Sciatic nerve (tissue), 2 donors: ENCODE measurements at places on chromosomes 12 and 14. TPM values are rescaled to one million over a fixed set of nuclear protein-coding genes. Genes with fewer than 3 reads are reported as not detected.

DNA sequence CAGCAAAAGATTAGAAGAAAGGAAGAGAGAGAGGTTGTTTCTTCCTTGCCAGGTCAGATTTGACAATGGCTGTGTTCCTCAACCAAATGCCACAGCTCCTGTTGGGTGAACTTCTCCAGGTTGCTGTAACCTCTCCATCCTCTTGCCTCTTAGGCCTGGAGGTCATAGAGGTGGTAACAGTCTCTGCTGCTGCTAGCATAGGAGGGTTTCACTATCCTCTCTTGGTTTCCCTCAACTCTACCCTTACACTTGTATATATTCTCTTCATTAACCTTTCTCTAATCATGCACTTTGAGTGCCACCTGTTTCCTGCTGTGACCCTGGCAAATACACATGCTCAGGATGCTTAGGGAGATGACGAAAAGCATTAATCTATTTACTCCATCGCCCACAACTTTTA lies 67.7 kb upstream of the HIF1A start:
- DNase-seq = no peak

DNA sequence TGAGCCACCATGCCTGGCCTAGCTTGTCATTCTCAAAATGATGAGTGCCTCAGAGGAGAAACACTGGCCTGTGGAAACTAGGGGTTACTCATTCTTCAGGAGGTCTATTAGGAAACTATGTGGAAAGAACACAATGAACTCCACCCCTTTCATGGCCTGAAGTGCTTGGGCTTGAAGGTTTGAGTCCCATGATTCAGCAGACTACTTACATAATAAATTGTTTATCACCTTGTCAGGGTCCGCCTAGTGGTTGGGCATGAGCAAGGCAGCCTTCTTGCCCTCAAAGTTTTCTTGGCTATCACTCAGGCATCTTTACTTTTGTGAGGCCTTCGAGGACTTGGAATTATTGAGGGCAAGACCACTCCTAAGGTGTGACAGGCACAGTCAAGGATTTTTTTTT lies 251.2 kb downstream of the ACSS3 start:
- DNase-seq = no peak

DNA sequence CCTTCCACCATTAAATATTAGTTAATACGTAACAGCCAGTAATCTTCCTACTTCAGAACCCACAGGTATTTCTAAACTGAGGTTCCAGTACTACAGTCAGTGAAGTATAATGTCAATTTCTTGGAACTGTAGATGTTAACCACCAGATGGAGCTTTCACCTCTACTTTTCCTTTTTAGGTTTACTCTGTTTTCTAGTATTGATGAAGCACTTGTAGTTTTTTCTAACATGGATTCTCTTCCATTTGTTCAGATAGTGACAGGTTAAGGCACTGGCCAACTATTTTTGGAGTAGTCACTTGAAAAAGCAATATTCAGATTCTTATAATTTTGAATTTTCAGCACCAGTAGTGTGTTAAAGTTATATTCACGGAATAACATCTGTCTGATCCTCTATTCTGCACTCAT lies 4.6 kb upstream of the SEC23A start:
- no peak for DNase-seq

DNA sequence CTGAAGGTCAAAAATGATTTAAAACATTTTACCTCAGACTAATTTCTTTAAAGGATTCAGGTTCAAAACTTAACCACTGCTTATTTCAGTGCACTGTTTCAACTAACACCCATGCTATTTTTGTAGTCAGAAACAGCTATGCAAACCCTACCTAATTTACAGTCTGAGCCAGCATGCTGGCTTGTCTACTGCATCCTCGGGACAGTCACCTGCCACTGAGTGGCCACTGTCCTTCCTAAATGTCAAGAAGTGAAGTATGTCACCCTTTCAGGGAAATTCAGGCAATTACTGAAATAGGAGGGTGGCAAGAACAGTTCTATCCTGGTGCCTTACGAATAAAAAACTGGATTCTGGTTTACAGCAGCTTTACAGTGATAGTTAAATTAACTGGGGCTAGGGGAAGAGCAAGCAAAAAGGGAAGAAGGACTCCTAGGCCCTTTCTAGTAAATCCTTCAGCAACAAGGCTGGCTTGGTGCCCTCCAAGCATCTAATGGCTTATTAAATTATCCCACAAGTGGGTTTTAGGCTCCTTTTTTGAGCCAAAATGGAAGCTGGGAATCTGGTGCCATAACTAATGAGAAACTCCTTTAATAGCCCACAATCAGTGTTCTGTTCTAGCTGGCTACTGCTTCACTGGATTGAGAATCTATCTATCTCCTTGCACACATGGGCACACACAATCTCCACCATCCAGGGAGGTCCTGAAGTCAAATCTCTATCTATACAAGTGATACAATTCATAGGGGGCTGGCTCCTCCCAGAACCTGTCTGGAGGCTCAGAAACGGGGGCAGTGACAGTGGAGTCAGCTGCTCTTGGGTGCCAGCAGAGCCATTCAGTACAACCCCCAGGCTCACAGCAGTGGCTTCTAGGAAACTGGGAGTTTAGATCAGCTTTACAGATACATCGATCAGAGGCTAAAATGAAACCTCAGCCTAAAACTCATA lies 43.4 kb downstream of the SH2B3 start:
- DNase-seq = no peak

DNA sequence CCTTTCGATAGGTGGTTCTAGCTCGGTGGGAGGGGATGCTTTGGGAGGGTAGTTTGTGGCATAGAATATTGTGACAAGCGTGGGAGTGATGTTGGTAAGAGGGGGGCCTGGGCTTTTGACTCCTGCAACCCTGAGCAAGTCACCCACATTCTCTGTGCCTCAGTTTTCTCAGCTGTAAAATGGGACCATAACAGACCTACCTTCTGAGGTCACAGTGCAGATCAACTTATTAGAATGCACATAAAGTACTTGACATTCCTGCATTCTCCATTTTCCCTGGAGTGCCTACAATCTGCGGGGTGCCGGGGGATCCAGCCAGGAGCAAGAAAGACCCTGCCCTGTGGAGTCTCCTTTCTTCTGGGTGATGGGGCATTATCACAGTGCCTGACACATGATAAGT lies 63.2 kb downstream of the SLC24A4 start:
- no peak for DNase-seq

GRCh38 chr12:86265329-86265695 lies 9.1 kb upstream of the MGAT4C start:
- no peak for DNase-seq

DNA sequence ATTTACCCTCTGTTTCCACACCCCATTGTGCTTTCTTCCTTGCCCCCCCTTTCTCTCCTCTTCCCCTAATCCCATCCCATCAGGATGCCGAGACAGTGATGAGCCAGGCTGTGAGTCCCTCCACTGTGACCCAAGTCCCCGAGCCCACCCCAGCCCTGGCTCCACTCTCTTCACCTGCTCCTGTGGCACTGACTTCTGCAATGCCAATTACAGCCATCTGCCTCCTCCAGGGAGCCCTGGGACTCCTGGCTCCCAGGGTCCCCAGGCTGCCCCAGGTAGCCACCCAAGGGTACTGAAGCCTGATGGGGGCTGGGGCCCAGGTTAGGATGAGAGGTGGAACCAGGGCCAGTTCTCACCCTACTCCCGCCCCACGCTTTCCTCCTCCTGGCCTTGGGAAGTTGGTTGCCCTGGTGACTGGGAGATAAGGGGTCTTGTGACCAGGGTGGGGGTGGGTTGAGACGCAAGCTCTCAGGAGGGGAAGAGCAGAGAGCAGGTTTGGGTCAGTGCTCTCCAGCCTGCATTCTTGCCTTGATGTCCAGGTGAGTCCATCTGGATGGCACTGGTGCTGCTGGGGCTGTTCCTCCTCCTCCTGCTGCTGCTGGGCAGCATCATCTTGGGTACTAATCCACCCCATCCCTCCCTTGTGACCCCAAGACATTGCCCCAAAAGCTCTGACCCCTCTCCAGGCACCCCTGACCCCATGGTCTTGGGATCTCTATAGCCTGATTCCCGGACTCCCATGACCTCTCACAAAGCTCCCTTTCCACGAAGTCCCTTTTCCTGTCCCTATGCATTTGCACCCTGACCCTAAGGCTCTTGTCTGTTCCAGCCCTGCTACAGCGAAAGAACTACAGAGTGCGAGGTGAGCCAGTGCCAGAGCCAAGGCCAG lies 1.2 kb downstream of the AMHR2 start:
- DNase-seq = no peak

DNA sequence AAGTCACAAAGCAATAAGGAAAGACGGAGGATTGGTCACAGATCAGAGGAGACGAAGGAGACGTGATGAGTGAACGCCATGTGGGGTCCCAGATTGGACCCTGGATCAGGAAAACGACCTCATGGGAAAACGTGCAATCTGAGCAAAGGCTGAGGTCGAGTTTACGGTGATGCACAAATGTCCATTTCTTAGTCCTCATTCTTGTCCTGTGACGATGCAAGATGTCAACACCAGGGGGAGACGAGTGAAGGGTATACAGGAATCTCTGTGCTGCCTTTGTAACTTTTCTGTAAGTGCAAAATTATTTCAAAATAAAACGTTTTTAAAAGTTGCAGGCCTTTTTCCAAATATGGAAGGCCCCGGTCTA lies 329.8 kb downstream of the MED13L start:
- no peak for DNase-seq

DNA sequence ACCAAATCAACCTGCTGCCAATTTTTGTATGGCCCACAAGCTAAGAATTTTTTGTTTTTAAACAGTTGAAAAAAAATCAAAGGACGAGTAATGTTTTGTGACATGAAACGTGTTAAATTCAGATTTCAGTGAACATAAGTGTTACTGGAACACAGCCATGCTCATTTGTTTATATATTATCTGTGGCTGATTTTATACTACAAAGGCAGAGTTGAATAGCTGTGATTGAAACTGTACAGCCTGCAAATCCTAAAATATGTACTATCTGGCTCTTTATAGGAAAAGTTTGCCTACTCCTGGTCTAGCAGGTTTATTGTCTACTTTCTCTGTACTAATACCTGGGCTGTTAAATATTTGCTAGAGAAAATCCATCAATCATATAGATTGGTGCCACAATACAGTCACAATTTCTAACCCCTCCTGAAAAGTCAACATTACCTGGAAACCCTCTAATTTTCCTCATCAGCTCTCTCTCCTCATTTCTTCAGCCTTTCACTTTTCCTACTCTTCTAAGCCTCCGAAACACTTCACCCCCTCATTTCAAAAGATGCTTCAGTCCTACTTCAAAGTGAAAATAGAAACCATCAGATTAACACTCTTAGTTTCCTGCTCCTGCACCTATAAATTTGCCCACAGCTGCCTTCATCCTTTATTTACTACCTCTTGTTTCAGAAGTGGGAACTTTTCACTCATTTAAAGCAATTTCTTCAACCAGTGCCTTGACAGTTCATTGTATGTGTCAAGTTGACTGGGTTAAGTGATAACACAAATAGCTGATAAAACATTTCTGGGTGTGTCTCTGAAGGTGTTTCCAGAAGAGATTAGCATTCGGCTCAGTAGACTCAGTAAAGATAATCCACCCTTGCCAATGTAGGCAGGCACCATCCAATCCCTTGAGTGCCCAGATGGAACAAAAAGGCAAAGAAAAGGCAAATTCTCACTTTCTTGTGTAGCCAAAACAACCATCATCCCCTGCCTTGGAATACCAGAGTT lies 18.0 kb upstream of the C2CD5 start:
- DNase-seq = no peak

DNA sequence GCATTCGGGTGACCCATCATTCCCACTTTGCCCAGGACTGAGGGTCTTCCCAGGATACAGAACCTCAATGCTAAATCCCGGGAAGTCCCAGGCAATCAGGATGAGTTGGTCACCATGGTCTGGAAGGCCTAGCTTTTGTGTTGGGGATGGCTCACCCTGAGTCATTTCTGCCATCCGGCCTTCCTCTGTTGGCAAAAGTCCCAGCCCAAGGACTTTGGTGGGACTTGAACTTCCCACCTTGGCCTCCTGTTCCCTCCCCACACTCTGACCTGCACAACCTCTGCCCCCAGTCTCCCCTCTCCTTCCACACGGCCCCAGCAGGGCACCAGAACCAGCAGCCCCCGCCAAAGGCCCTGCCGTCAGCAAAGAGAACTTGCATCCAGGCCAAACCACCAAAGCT lies 24.6 kb upstream of the NCOR2 start:
- no peak for DNase-seq

The CD69 gene
- 10.9 TPM for total RNA-seq

The GALNT9 gene
- total RNA-seq = not detected

The TPH2 gene
- not detected for total RNA-seq

The DENND5B gene
- 18.2 TPM for total RNA-seq

The SRP54 gene
- 46.0 TPM for total RNA-seq
